ENCODE measurements at places on chromosomes 13 and 19.

DNA sequence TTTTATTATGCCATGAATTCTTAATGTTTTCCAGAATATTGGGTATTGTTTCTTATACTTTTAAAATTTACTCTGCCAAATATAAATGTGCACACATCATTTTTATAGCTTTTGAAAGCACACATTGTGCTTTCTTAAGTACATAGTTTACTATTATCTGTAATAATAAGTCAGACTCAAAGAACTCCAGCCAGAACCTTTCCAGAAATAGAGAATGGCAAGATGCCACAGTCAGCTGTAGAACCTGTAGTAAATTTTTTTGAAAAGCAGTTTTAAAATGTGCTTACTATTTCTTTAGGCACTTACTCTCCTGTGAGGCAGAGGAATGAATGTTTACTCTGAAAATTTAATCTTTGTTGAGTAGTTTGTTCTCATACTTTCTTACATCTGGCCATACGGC, 1287.1 kb downstream of the PCDH9 start:
- DNase-seq, result no peak

- DNase-seq, result no peak
These were observed 21.1 kb upstream of the CFAP97D2 start for GRCh38 chr13:114157869-114158495.

GRCh38 chr19:27671876-27672275, 1541.1 kb downstream of the UQCRFS1 start:
- no peak for DNase-seq

GRCh38 chr13:96898212-96898611, 96.1 kb downstream of the OXGR1 start:
- DNase-seq, result no peak
